Stimulated activated CD4-positive, alpha-beta T cell treated with anti-CD3 and anti-CD28 coated beads, TNF-alpha, amount 100 ng/mL, for 1 hour (primary cell): ENCODE measurements at places on chromosomes 1 and 21.

GRCh38 chr1:198153804-198154203 lies 3.0 kb upstream of the NEK7 start:
- no peak for DNase-seq

DNA sequence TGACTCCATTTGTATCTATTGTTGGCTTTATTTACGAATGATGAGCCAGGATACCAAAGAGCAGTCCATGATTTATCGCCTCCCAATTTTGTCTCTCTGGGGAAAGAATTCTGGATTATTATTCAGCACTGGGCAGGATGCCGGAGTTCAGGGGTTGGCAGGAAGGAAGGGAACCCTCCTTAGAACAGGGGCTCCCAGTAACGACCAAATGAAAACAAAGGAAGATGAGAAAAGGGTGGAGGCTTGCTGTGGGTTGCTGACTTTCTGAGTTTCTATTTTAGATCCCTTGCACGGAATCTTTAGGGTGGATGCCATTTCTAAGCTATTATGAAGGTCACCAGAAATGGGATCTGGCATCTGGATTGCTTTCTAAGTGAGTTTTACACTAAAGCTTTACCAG lies 231.2 kb upstream of the LYPLAL1 start:
- DNase-seq: no peak

- no peak for DNase-seq
Observed at GRCh38 chr1:2393471-2393877, 1.8 kb downstream of the RER1 start.

- no peak for DNase-seq
Observed at GRCh38 chr1:14531519-14531918, 67.0 kb upstream of the KAZN start.

DNA sequence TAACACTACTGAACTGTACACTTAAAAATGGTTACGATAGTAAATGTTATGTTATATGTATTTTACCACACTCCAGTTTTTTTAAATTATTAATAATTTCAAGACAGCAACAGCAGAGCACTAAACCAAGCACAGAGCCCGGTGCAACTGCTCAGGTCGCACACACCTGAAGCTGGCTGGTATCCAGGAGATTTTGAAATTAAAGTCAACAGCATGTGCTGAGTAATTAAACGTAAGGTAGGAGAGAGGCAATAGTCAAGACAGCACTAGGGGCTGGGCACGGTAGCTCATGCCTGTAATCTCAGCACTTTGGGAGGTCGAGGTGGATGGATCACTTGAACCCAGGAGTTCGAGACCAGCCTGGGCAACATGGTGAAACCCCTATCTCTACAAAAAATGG lies 35.1 kb upstream of the SLC30A10 start:
- no peak for DNase-seq

- DNase-seq: no peak
Observed at GRCh38 chr1:163471779-163472650, 150.3 kb downstream of the NUF2 start.

DNA sequence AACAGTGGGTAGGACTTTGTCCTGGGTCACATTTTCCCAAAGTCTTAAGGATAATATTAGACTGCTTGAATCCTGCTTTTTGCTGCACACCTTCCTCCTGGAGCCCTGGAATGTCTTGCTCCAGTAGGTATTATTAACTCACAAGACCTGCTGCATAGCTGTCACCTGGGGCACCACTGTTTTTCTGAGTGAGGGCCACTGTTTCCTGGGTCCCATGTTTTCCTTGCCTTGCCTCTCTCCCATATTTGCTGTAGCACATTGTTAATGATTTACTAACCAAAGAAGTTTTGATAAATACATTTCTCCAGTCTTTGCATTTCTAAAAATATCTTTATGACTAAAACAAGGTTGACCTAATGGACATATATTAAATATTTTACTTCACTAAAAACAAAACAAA lies 22.5 kb upstream of the FCAMR start:
- DNase-seq: no peak

GRCh38 chr1:117612517-117613248 lies 6.8 kb downstream of the TENT5C start:
- DNase-seq: no peak

DNA sequence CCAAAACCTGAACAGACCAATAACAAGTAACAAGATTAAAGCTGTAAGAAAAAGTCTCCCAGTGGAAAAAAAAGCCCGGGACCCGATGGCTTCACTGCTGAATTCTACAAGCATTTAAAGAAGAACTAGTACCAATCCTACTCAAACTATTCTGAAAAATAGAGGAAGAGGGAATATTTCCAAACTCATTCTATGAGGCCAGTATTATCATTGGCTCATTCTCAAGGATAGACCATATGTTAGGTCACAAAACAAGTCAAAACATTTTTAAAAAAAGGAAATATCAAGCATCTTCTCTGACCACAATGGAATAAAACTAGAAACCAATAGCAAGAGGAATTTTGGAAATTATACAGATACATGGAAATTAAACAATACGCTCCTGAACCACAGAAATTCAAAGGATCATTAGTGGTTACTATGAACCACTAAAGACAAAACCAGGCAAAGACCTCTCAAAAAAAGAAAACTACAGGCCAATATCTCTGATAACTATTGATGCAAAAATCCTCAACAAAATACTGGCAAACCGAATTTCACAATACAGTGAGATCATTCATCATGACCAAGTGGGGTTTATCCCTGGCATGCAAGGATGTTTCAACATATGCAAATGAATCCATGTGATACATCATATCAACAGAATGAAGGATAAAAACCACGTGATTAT lies 13.9 kb upstream of the IL20 start:
- DNase-seq: no peak

DNA sequence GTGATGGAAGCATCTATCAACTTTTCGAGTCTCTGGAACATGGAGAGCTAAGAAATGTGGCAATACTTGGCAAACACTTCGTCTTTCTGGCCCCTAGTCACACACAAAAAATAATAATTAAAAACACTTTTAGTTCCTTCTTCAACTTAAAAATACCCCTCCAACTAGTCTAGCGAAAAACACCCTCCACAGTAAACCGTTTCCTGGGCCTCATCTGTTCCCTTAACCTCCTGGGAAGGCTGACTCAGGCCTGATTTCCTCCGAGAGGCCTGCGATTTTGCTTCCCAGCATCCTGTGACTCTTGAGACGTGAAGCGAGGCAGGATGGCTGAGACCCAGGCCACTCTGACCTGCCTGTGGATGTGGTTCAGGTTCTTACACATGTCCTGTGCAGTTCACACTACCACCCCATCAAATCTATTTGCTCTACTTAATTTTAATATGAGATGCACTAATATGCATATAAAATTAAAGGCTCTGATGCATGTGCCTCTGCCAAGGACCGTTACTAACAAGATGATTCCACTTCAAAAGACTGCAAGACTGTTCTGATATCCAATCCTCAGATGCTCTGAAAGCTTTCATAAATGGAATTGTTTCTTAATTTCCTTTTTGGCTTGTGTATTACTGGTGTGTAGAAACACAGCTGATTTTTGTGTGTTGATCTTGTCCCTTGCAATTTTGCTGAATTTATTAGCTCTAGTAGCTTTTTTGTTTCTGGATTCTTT lies 3.5 kb downstream of the NAV1 start:
- no peak for DNase-seq

DNA sequence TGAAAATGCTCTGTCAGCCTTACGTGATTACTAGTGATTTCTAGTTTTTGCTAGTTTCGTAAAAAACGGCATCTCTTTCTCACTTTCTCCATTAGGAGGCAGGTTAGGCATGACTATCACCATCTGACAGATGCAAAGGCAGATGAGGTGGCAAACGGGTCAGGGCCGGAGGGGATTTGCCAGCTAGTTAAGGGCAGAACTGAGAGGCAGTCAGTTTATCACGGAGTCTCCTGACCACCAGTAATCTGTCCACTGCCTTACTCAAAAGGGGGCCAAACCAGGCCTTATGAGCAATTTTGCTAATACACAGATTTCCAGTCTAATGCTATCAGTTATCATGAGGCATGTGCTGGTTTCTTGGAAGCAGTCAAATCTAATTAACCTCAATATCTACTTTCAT lies 159.3 kb downstream of the TSEN15 start:
- DNase-seq: no peak

DNA sequence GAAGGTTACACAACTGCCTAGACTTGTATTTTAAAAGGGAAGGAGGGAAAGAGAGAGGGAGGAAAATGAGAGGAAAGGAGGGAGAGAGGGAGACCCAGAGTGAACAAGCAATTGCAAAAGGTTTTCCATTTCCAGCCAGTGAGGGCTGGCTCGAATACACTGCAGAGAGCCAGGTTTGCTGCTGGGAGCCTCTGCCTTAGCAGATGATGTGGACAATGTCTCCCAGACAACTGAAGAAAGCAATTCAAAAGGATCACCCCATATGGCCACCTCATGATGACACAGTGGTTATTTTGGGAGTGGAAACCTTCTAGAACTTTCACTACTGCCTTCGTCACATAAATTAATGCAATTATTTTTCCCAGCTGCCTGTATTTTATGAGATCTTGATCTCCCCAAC lies 86.4 kb downstream of the BCAR3 start:
- no peak for DNase-seq

DNA sequence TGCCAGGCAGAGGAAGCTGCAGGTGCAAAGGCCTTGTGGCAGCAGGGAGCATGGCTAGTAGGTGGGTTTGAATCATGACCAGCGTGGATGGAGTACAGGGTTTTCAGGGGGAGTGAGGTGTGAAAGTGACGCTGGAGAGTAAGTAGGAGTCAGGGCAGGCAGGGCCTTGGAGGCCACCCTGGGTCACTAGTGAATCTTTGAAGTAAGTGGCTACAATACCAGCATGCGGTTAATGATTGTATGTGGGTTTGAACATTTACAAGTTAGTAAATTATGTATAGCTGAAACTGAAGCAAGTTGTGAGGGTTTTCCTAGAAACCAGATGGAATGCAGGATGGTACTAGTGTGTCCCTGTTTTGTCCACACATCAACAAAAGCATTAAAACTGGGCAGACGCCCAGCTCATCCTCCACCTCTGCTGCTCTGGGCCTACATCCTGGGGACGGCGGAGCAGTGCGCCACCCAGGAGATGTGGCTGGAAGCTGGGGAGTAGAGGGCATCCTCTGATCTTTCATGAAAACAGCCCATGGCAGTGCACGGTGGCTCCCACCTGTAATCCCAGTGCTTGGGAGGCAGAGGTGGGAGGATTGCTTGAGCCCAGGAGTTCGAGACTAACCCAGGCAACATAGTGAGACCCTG lies 41.2 kb upstream of the B3GALNT2 start:
- no peak for DNase-seq

DNA sequence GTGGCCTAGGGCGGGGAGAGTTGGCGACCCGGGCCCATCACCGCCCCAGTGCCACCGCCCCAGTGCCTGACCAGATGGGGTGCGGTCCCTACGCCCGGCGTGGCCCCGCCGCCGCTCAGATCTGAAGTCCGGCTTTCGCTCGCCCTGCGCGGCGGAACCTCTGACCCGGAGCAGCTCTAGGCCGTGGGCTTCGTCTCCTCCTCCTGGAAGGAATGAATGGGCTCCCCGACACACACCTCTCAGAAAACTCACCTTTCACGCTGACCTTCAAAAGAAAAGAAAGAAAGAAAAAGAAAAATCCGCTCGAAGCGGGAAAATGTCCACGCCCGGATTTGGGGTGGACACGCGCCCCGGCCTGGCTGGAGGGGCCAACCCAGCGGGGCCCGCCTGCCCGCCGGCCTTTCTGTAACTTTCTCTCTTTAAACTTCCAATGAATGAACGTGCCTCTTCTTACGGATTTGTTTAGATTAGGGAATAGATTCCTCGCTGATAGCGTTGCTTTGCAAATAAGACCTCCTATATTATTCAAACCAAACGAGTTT lies 5.4 kb upstream of the SIM2 start:
- DNase-seq: no peak

DNA sequence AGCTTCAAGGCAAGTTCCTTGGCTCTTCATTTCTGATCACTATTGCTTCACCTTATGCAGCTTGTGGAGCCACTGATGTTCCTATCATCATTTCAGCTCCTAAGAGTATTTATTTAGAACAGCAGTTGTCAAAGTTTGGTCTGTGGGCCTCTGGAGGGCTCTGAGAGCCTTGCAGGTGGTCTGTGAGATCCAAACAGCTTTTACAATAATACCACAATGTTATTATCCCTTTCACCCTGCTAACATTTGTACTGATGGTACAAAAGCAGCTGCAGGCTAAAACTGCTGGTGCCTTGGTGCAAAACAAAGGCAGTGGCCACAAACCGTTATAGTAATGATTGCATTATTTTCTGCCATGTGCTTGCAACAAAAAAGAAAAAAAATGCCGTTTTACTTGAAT lies 33.8 kb downstream of the PATJ start:
- no peak for DNase-seq

DNA sequence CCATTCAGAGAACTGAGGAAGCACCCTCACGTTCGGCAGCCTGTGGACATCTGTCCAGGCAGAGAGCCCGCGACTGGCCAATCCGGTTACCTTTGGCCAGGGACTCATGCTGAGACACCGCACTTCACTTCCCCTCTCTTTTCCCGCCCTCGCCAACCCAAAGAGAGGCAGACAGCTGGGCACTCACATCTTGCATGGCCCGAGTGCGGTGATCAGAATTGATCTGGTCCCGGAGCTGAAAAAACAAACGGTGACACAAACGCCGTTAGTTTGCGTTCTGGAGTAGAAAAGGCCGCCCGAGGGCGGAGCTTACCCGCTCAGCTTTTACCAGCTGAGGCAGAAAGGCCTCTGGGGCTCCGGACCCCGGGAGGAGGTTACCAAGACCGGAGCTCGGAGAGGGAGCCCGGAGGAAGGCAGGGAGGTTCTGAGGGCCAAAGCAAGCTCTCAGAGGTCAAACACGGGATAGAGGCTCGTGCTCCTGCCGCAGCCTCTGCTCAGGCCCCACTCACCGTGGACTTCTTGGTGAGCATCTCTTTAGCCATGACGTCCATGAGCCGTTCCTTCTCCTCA lies 376 bp downstream of the SF3A3 start:
- DNase-seq: no peak

- DNase-seq: no peak
Observed at GRCh38 chr1:8711151-8711550, 106.3 kb downstream of the RERE start.

- DNase-seq: no peak
Observed at GRCh38 chr1:36328713-36329112, 5.3 kb upstream of the EVA1B start.

DNA sequence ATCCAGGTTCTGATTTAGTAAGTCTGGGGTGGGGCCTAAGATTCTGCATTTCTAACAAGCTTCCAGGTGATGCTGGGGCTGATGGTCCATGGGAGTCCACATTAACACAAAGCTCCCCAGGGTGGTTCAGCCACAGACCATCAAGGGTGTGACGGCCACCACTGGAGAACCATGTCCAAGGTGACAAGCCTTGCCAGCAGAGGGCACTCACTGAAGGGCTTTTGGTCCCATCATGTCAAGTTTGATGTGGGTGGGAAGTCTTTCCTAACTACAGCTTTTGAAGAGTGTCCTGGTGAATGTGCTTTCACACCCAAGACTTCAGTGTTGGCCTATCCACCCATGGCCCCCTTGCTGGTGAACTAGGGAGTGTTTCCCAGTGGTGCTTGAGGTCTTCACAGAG lies 67.1 kb downstream of the UBE2T start:
- DNase-seq: peak; percentile 2
